ENCODE measurements at places on chromosomes 5 and 9.

- DNase-seq, result no peak
These were observed 1203.4 kb downstream of the MAT2B start for GRCh38 chr5:164708831-164709230.

DNA sequence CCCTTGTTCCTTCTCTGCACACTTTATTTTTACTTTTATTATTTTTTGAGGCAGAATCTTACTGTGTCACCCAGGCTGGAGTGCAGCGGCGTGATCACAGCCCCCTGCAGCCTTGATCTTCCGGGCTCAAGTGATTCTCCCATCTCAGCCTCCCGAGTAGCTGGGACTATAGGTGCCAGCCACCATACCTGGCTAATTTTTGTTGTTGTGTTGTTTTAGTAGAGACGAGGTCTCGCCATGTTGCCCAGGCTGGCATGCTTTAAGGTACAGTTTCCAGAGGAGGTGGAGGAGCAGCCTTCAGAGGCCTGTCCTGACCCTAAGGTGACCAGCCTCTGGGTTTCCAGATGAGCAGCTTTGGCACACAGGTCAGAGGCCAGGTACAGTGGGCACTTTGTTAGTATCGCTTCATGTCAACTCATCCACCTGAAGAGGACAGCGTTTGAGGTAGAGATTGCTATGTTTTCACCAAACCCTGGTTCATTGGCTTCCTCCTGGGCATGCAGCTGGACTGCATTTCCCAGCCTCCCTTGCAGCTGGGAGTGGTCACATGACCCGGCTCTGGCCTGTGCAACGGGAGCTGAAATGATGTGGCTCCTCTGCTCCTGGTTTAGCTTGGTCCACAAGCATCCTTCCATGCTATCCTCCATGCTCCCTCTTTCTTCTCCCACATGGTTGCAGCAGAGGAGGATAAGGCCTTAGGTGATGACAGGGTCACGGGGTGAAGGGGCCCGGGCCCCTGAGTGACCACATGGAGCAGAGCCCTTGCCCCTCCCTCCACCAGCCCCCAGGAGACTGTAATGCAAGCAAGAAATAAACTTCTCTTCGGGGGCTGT lies 139.3 kb upstream of the IER5L start:
- no peak for DNase-seq

- no peak for DNase-seq
These were observed 16.2 kb upstream of the CPLX2 start for GRCh38 chr5:175855041-175855720.

- no peak for DNase-seq
These were observed 662 bp downstream of the SUSD3 start for GRCh38 chr9:93059011-93059714.

GRCh38 chr9:20702570-20702969 lies 18.5 kb downstream of the FOCAD start:
- no peak for DNase-seq

- no peak for DNase-seq
These were observed 438.1 kb downstream of the MAT2B start for GRCh38 chr5:163943546-163943945.

- no peak for DNase-seq
These were observed 78.0 kb upstream of the HRH2 start for GRCh38 chr5:175579742-175580432.

DNA sequence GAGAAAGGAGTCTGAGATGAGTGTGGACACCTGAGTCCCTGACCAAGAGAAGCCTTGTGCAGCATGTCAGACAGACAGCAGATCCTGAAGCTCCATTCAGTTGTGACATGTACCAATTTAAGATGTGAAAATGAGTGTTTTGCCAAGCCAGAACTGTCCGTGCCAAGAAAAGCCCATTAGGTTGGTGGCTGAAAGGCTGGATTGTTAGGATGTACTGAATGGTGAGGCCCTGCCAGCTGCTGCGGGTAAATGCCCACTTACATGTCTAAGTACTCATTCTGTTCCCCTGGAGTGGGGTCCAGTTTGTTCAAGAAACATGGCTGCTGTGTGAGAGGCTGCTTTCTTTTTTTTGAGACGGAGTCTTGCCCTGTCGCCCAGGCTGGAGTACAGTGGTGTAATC lies 14.6 kb downstream of the DAPK1 start:
- DNase-seq, result no peak

DNA sequence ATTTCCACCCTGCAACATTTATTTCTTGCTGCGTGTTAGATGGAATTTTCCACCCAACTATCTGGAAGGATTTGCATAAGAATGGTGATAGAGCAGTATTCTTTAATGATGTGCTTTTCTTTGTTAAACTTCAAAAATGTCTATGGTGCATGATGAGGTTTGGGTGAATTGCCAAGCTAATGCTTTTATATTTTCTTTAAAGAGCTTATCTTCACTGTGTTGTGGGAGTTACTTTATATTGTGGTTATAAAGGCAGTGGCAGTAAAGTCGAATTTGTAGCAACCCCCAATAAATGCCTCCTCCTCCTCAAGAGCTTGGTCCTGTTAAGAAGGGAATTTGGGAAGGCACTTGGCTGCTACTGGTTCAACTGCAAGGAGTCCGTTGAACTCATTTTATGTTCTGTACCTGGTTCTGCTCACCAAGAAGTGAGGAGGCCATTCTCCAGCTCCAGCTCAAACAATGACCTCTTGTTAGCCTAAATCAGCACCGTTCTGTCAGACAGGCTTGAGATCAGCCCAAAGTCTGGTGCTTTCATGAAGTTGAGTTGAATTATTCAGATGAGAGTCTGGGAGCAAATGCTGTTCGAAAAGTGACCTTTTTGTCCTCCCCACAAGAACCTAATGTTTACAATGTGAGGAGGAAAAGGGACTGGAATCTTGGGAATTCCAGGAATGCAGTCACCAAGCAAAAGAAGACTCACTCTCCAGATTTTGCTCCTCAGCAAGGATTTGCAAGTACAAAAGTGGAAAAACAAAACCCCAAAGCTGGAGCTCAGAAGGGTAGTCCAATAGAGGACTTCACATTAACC lies 217.0 kb downstream of the TMEM38B start:
- no peak for DNase-seq

- no peak for DNase-seq
These were observed 262.2 kb downstream of the EFNA5 start for GRCh38 chr5:107408564-107408963.

DNA sequence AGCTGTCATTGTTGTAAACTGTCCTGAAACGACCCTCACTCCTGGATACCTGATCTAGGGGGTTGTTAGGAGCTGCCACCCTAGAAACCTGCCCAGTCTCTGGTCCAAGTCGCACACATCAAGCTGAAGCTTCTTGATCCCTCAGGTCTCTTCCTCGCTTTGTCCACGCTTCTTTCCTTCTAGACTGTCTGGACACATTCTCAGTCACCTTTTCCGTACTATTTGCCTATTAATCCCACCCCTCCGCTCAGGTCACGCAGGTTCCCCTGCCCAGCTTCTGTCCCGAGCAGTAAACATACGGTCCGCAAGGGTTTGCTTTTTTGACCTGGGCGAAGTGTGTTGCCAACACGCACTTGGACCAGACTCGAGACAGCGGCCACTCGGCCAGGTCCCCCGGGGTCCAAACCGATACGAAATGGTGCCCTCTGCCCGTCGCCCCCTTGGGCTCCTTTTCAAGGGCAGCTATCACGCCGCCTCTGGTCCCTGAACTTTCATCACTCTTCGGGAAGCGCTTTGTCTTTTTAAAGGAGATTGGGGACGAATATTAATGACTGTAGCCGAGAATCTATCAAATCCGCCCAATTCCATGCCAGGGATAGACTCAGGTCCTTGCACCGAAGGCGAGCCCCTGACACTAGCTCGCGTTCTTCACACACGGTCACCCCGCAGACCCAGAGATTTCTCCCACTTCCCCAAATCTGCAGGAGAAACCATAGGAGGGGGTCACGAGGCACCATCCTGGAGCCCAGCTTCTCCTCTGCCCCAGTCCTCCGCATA lies 814 bp downstream of the PLCXD3 start:
- no peak for DNase-seq

DNA sequence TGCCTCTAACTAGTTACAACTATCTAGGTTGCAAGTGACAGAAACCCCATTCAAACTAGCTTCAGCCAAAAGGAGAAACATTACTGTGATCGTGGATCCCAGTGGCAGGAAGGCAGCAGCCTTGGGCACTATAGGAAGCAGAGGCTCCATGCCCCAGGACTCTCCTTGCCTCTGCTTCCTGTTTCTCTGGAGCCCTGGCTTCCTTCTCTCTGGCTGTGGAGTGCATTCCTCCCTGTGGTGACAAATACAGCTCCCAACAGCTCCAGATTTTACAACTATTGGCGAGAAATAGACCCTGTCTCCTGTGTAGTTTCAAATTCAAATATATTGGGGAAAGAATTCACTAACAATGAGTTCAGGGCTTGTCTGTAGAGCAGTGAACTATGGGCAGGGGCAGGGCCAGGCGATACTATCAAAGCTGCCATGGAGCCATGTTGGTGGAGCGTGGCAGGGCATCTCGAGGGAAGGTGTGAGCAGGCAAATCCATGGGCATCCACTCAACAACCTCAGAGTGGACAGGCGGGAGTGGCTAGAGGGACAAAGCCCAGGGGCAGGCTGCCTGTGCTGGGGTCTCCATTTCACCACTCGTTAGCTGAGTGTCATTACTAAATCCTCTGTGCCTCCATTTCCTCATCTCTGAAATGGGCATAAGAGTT lies 189.5 kb downstream of the ERCC6L2 start:
- no peak for DNase-seq

- no peak for DNase-seq
These were observed 134.8 kb upstream of the BOD1 start for GRCh38 chr5:173751266-173751600.

DNA sequence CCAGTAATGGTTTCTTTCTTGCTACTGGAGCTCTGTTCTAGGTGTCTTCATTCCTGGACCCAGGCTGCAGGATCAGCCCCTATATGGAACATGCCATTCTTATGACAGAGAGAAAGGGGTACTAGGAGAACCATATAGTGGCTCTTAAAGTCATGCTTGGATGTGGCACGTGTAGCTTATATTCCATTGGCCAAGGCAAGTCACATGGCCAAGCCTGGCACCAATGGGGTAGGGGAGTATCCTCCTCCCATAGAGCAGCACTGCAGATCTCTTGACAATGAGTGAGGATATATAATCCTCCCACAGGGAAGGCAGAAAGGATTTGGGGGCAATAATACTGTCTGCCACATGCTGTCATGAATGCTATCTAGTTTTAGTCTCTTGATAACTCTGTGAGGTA lies 193.3 kb downstream of the PALM2AKAP2 start:
- DNase-seq, result no peak

DNA sequence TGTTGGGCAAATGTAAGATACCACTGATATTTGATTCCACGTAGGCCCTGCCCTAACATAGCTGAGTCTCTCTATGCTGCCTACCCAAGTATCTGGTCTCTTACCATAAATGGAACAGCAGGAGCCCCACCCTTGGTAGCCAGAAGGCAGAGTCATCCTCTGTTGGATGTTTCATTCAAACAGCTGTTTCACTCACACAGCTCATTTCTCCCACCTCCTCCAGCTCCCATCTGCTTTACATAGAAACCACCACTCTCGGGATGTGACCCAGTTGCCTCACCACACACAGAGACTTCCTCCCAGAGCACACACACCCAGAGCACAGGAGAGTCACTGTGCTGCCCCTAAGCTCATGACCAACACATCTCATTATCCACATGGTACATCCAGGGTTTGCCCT lies 165.3 kb downstream of the TMEM167A start:
- peak; percentile 49 for DNase-seq

GRCh38 chr5:170628691-170629565 lies 125.1 kb downstream of the KCNIP1 start:
- no peak for DNase-seq

- DNase-seq, result no peak
These were observed 169.1 kb upstream of the PIK3R1 start for GRCh38 chr5:68046445-68046844.

GRCh38 chr9:135359764-135360163 lies 119.8 kb upstream of the PPP1R26 start:
- no peak for DNase-seq

DNA sequence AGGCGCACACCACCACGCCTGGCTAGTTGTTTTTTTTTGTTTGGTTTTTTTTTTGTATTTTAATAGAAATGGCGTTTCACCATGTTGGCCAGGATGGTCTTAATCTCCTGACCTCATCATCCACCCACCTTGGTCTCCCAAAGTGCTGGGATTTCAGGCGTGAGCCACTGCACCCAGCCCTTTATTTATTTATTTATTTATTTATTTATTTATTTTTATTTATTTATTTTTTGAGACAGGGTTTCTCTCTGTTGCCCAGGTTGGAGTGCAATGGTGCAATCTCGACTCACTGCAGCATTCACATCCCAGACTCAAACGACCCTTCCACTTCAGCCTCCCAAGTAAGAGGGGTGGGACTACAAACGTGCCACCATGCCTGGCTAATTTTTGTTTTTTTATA lies 63.0 kb upstream of the ADAMTSL1 start:
- DNase-seq, result no peak

GRCh38 chr9:112872019-112872418 lies 18.7 kb downstream of the SLC46A2 start:
- DNase-seq, result no peak

GRCh38 chr9:135474915-135475314 lies 4.7 kb upstream of the PPP1R26 start:
- DNase-seq, result peak; percentile 5

- no peak for DNase-seq
These were observed 3.2 kb upstream of the ADRA1B start for GRCh38 chr5:159913048-159913447.

GRCh38 chr5:72988769-72989168 lies 32.9 kb downstream of the FCHO2 start:
- DNase-seq, result peak; percentile 47

DNA sequence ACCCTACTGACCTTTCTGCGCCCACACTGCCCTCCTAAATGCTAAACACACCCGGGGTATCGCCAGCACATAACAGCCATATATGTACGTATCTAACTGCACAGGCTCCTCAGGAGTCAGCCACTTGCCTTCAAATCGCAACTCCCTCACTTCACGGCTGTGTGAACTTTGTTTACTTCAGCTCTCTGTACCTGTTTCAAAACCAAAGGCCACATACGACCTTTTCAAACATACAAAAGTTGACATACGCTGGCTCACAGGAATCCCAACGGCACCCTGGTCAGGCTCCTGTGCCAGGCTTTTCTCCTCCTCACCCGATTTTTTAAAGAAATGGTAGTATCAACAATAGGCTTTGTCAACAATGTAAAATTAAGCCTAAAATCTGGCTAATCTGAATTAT lies 39.0 kb upstream of the ZNF622 start:
- DNase-seq, result no peak

GRCh38 chr5:89255845-89256463 lies 373.0 kb upstream of the MEF2C start:
- DNase-seq, result peak; percentile 29

GRCh38 chr5:108660291-108660690 lies 87.4 kb upstream of the FER start:
- no peak for DNase-seq

Data from erythroblast (primary cell).